PC-3 (cell line): ENCODE measurements at places on chromosomes 16 and 17. TPM values are rescaled to one million over a fixed set of nuclear protein-coding genes. Genes with fewer than 3 reads are reported as not detected.
A peak's percentile ranks its signal among the peaks of the same experiment; 100 is the strongest.

DNA sequence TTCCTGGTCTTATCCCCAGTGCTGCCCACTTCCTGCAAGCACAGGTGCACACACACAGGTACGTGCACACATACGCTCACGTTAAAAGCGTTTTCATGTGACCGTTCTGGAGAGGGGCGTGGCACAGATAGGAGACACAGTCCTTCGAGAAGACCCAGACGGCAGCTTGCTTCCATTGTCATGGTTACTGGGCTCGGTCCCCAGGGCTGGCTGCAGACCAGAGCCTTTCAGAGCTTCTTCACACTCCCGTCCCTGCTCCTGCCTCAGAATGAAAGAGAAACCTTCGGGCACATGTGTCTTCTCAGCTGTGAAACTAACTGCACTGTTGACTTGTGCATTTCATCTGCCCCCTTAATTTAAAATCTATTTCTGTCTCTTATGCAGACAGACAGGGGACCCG, 154.2 kb downstream of the PITPNC1 start:
- no peak overlapping the region for H3K4me3 ChIP-seq
- no peaks in the 10 kb centered on the region for H3K36me3 ChIP-seq
- no peaks in the 10 kb centered on the region for H3K4me1 ChIP-seq
- no peaks in the 10 kb centered on the region for H3K27me3 ChIP-seq
- no peak for DNase-seq

GRCh38 chr17:48597778-48598631, 4.4 kb upstream of the HOXB5 start:
- peak; percentile 67 for DNase-seq
- H3K4me1 ChIP-seq, result peaks cover 29% of the 10 kb centered on the region
- H3K27me3 ChIP-seq, result no peaks in the 10 kb centered on the region

CLEC19A gene
- not detected in 2 replicates for total RNA-seq

DNA sequence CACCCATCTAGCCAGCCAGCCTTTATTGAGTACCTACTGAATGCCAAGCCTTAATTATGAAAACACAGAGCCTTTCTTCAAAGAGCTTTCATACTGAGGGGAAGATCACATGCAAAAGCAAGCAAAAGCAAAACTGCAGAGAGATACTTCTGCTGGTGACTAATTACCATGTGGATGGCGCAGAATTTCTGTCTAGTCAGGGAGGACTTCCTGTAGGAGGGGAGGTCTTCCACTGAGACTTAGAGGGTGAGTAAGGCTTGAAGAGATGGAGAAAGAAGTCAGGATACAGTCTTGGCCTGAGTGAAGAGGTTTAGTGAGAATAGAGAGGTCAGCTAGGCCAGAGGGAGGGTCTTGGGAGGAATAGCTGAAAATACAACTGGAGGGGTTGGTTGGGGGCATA, 53.9 kb upstream of the CCL2 start:
- H3K4me3 ChIP-seq, result no peak overlapping the region
- no peaks in the 10 kb centered on the region for H3K36me3 ChIP-seq
- DNase-seq, result no peak
- no peak overlapping the region for H3K27ac ChIP-seq
- no peaks in the 10 kb centered on the region for H3K4me1 ChIP-seq
- no peaks in the 10 kb centered on the region for H3K27me3 ChIP-seq

DNA sequence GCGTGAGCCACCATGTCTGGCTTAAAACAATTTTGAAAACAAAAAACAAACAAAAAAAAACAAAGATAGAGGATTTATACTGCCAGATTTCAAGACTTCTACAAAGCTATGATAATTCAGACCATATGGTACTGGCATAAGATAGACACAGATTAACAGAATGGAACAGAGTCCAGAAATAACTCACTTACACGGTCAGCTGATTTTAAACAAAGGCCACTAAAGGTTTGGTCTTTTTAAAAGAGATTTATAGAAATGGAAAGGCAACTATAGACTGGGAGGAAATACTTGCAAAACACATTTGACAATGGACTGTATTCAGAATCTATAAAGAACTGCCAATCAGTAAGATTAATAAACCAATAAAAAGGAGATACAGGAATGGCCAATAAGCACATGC, 48.6 kb upstream of the MNT start:
- no peak for DNase-seq
- no peaks in the 10 kb centered on the region for H3K36me3 ChIP-seq
- no peaks in the 10 kb centered on the region for H3K4me1 ChIP-seq
- H3K4me3 ChIP-seq, result no peak overlapping the region
- H3K27me3 ChIP-seq, result no peaks in the 10 kb centered on the region

GRCh38 chr16:72508191-72508590, 336.2 kb upstream of the PMFBP1 start:
- peak; percentile 37 for DNase-seq
- H3K4me3 ChIP-seq, result no peak overlapping the region
- no peaks in the 10 kb centered on the region for H3K27me3 ChIP-seq
- H3K27ac ChIP-seq, result no peak overlapping the region
- no peaks in the 10 kb centered on the region for H3K36me3 ChIP-seq

GRCh38 chr16:86026916-86027315, 128.0 kb downstream of the IRF8 start:
- H3K27ac ChIP-seq, result no peak overlapping the region
- H3K27me3 ChIP-seq, result peaks cover 41% of the 10 kb centered on the region
- H3K4me1 ChIP-seq, result no peaks in the 10 kb centered on the region

CEP295NL gene
- total RNA-seq, result 1.8 and 2.4 TPM in 2 replicates

GRCh38 chr16:75312875-75313274, 61.5 kb upstream of the BCAR1 start:
- H3K4me3 ChIP-seq, result no peak overlapping the region
- no peaks in the 10 kb centered on the region for H3K27me3 ChIP-seq
- H3K36me3 ChIP-seq, result no peaks in the 10 kb centered on the region
- DNase-seq, result no peak
- no peak overlapping the region for H3K27ac ChIP-seq
- no peaks in the 10 kb centered on the region for H3K4me1 ChIP-seq
